ENCODE measurements at places on chromosomes 3 and 15.

DNA sequence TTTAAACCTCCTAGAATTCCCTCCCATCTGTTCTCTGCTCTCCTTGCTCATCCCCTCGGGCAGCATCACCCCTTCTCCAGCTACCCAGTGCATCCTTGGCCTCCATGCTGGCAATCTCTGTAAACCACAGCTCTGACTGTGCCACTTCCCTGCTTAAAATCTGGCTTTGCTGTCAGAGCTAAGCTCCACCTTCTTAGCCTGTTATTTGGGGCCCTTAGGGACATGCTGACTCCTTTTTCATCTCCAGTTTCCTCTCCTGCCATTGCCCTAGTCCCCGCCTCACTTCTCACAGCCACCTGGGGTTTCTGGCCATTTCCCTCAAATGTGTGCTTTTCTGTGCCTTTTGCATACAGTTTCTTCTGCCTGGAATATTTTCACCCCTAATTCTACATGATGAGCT lies 5.7 kb downstream of the SLC6A20 start:
- no peak for DNase-seq

DNA sequence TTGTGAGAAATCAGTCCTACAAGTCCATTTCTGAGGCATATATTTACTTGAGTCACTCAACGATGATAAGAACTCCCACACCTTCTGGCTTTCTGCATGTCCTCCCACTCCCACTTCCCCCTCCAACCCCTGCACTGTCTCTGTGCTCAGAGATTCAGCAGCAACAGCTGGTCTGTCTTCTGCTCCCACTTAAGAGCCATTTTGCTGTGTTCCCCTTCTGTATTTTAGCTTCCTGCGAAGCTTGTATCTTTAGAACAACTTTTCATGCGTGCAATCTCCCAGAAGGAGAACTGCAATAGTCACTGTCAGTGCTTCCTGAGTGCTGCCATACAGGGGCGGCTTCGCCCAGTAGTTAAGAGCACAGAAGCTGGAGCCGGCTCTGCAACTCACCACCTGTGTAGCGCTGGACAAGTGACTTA lies 90.0 kb upstream of the SPATA12 start:
- no peak for DNase-seq

- DNase-seq: no peak
Measured at GRCh38 chr15:23897531-23897930, 210.4 kb upstream of the NDN start.

DNA sequence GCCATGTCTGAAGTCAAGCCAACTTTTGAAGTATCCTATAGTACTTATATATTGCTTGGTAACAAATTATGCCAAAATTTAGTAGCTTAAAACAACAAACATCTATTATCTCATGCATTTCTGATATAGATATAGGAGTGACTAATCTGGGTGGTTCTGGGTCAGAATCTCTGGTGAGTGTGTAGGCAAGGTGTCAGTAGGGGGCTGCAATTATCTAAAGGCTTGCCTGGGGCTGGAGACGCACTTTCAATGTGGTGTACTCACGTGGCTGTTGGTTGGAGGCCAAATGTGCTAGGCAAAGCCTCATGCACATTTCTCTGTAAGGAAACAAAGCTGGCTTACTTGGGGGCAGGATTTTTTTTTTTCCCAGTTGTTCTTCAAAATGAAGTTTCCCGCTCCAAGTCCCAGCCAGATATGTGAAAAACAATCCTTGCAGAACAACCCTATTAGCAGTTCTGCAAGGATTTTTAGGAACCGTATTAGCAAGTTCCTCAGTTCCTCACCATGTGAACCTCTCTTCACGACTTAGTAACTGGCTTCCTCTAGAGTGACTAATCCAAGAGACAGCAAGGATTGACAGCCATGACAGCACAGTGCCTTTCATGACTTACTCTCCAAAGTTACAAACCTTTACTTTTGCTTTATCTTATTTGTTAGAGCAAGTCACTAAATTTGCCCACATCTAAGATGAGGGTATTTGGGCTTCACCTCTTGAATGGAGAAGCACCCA lies 25.8 kb downstream of the GREM1 start:
- DNase-seq: no peak

GRCh38 chr15:22895465-22896190 lies 57.2 kb downstream of the NIPA2 start:
- peak; percentile 87 for DNase-seq

- no peak for DNase-seq
Measured at GRCh38 chr3:197426121-197426566, 127.7 kb upstream of the DLG1 start.

DNA sequence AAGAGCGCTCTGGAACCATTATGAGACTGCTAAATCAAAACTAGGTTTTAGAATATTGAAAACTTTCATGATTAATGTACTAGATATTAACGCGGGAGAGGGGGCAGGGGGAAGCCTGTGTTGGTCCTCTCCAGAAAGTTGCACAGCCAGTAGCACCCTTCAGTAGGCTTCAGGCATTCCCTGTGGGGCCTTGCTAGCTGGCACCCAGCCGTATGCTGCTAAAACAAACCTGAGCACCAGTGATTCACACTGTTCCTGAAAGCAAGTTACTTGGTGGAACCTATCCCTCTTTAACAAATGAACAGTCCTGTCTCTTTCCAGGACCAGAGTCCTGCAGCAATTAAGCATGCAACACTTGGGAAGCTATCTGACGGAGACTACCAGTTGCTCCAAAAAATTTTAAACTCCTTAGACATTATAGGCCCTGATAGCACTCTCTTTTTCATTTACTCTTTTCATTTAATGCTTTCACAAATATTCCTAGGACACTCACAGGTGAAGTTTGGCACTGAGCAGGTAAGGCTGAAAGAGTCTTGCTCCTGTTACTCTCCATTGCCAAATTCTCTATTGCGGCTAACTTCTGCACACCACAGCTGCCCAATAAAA lies 1.2 kb upstream of the ATRIP start:
- no peak for DNase-seq

- no peak for DNase-seq
Measured at GRCh38 chr15:85389306-85389650, 8.9 kb downstream of the AKAP13 start.

DNA sequence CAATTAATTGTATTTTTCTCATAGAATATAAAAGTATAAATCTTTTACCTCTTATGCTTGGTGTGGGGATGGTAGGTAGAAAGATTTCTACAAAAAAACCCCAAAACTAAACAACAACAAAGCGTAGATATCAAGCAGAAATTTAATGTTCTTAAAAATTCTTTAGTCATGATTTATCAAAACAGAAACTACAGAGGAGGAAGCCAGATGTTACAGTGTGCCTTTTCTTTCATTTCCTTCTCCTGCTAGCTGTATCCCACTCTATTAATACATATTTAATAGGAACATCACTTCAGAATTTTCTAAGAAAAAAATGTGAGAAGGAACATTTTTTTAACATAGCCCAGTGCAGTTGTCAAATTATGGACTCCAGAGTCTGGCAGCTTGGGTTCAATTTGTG lies 420.6 kb downstream of the TUSC7 start:
- DNase-seq: no peak

DNA sequence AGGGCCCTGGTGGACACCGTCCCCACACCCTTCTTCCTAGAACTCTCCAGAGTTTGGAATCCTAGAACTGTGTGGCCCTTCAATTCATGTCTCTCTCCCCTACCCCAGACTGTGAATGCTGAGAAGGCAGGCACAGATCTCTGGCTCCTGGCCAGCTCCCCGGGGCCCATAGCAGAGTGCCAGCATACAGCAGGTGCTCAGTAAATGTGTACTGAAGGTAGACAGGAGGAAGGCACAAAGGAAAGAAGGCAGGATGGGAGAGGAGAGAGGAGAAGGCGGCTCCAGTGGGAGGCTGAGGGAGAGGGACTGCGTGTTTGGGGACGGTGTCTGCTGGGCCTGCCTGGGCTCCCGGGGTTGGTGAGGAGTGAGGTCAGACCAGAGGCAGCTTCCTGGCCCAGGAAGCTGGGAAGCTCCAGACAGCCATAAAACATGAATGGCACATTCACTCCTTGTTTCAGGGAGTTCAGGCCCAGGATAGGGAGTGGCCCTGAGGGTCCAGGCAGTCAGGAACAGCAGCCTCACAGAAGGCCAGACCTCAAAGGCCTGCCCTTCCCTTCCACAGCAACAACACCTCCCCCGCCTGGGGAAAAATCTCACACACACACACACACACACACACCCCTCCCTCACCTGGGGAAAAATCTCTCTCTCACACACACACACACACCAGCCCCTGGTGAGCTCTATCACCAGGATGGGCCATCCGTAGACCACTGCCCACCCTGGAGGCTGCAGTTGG lies 137.1 kb upstream of the PRR20G start:
- DNase-seq: no peak

DNA sequence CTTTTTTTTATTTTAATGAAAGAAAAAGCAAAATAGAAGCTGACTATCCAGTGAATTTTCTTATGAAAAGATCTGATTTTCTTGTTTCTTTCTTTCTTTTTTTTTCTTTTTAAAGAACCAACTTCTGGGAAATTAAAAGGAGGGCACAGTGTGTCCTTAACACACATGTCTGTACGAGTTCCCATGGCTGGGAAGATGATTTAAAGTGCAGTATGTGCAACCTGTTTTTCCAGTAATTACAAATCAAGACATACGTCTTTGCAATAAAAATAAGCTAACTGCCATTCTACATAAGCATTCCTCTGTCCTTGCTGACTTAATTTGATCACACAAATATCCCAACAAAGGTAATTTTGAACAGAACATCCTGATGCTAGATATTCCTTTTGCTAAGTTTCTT lies 416.1 kb downstream of the ROBO1 start:
- no peak for DNase-seq

All from activated CD4-positive, alpha-beta T cell treated with anti-CD3 and anti-CD28 coated beads, Interleukin-2, Interleukin-6, amounts not matched to agents 100 ng/mL and 50 ng/mL, durations not matched to agents 16 hours and 8 hours (primary cell).